T follicular helper cell (primary cell): ENCODE measurements at places on chromosomes 1 and 21.

GRCh38 chr1:7343882-7344281 is 427.2 kb upstream of the VAMP3 start:
- no peak for DNase-seq

- DNase-seq: no peak
Measured at GRCh38 chr1:8281843-8282509, 35.9 kb upstream of the SLC45A1 start.

GRCh38 chr1:39915499-39916129 is 13.9 kb upstream of the MYCL start:
- DNase-seq: no peak

- no peak for DNase-seq
Measured at GRCh38 chr1:156095906-156096508, 13.7 kb upstream of the MEX3A start.

GRCh38 chr1:246292571-246292970 is 214.5 kb downstream of the SMYD3 start:
- DNase-seq: no peak

- DNase-seq: no peak
Measured at GRCh38 chr1:200279810-200280411, 129.9 kb downstream of the ZNF281 start.

DNA sequence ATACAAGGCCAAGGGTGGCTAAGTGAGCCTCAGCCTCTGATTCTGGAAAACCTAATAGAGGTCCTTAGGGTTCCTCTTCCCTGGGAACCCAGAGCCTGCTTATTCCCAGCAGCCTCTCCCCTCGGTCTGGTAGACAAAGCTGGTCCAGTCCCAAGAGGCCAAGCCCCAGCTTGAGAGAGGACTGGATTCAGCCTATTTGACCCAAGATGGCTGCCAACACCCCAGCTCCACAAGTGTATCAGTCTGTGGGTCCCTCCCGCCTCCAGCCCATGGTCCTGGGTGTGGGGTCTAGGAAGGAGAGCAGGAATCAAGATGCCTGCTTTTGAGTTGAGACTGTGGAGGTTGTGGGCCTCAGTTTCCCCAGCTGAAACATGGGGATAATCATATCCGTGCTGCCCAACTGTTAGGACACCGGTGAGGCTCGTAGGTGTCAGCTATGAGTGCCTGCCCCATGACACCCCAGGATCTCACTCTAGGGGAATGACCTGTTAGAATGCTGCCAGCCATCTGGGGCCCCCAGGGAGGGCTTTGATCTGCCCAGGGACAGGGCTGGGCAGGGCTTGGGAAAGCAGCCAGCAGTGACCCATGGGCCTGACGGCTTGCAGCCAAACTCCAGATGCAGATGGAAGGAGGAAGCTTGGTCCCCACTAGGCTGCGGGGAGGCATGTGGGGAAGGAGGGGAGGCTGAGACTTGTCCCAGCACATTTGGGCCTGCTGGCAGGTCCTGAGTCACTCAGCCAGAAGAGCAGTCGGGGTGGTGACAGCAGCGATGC is 45.4 kb downstream of the NUAK2 start:
- no peak for DNase-seq

DNA sequence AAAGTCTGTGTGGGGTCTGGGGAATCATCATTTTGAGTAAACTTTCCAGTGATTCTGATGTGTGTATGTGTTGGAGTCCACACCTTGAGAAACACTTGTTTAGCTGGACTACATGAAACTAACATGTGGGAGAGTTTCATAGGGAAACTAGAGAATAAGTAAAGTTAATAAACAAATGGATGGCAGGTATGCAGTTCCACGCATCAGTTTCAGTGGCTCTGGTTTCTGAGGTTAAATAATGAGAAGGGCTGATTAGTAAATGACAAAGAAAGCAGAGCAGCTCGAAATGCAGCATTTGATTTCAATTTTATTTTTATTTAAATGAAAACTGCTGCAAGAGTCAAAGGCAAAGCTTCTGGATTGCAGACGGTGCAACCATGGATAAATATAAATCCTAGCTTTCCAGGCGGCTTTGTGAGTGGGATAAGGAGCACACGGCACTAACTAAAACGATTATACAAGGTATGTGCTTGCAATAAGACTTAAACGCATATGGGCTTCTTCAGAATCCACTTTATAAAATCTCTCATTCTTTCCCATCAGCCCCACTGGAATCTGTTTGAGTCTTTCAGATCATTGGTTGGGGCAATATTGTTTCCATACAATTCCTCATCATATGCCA is 310.7 kb downstream of the PLPP3 start:
- no peak for DNase-seq

DNA sequence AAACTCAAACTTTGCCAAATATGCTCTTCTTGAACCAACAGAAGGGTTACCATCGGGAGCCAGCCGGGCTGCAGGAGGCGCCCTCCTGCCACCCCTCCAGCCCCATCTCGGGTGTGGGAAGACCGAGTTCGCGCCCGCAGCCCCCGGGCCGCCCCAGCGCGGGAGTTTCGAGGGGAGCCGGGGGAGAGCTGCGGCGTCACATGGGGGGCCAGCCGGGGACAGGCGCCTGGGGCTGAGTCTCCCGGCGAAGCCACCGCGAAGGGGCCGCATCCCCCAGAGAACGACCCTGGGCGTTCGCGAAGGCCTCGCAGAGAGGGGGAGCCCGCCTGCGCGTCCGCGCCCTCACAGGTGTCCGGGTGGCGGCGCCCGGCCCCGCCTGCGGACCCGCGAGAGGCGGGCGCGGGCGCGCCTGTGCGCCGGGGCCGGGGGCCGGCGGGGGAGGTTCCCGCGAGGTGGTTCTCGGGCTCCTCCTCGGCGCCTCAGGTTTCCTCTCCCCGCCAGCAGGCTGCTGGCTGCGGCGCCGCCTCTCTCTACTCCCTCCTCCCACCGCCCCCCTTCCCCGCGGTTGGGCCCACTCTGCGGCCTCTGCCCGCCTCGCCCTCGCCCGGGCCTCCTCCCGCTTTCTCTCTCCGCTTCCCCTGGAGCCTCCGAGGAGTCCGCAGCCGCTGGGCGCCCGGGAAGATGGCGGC is at the start of gene RAVER2:
TSS of gene RAVER2 (plus strand) at position 584 of the 689 bp plus-strand sequence. CDS start at position 682, 98 bp downstream.
- peak; percentile 28 for DNase-seq

DNA sequence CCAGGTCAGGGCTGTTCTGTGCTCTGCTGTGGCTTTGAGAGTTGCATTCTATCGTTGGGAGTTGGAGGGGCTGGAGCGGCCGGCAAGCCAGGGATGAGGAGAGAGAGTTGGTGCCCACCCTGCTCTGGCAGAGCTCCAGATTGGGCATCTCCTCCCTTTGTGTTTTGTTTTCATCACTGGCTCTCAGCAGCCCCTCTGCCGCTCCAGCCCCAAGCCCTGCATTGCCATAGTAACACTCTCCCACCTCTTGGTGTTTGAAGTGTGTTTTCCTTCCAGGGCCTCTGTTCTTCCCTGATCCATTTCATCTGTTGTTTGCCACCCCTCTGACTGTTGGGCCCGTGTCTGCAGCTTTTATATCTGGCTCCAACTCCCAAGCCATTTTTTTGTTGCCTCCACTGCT is 152.7 kb downstream of the URB2 start:
- DNase-seq: no peak
